ENCODE measurements at places on chromosomes 7 and 10.
A peak's percentile ranks its signal among the peaks of the same experiment; 100 is the strongest.

- no peak for DNase-seq
These were observed 33.1 kb downstream of the SEMA3C start for GRCh38 chr7:80885757-80886156.

GRCh38 chr10:1413823-1414222 lies 323.5 kb downstream of the ADARB2 start:
- no peak for DNase-seq

DNA sequence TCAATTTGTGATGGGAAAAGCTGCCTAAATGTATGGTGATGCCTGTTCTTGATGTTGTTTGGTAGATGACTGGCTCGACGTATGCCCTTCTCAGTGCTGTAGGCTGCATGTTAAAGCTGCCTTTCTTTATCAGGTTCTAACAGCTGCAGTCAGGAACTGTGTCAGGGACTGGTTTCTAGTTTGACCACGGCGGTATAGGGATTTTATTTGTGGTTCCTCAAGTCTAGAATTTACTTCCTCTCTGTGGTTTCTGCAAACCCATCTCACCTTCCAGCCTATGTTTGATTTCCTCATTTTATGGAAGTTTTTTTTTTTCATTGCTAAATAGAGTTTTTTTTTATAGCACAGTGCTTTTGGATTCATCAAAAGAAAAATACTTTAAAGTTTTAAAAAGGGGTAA lies 26.5 kb downstream of the LMTK2 start:
- no peak for DNase-seq

- no peak for DNase-seq
These were observed 77.0 kb upstream of the GNA12 start for GRCh38 chr7:2920956-2921652.

DNA sequence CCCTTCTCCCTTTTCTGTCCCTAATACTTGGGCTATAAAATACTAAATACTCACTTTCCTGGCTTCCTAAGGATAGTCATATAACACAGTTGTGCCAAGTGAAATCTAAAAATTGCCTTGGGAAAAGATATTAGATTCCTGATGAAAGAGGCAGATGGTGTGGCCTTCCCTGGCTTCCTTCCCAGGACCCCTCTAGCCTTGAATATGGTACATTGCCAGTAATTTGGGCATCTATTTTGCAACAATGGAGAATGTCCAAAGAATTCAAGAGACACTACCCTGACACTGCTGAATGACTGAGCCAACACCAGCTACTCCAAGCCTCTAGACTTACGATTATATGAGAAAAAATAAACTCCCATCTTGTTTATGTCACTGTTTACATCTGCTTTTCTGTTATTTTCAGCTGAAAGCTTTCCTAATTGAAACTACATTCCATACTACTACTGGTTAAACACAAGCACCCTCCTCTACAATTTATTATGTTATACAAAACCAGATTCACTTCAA lies 17.9 kb downstream of the COPG2 start:
- no peak for DNase-seq

GRCh38 chr10:128156999-128157755 lies 31.0 kb upstream of the MKI67 start:
- no peak for DNase-seq

GRCh38 chr7:155676052-155676451 lies 31.6 kb downstream of the RBM33 start:
- DNase-seq: no peak

- peak; percentile 11 for DNase-seq
These were observed 167.3 kb upstream of the DKK1 start for GRCh38 chr10:52146766-52147165.
